ENCODE measurements at places on chromosomes 7 and 10.

DNA sequence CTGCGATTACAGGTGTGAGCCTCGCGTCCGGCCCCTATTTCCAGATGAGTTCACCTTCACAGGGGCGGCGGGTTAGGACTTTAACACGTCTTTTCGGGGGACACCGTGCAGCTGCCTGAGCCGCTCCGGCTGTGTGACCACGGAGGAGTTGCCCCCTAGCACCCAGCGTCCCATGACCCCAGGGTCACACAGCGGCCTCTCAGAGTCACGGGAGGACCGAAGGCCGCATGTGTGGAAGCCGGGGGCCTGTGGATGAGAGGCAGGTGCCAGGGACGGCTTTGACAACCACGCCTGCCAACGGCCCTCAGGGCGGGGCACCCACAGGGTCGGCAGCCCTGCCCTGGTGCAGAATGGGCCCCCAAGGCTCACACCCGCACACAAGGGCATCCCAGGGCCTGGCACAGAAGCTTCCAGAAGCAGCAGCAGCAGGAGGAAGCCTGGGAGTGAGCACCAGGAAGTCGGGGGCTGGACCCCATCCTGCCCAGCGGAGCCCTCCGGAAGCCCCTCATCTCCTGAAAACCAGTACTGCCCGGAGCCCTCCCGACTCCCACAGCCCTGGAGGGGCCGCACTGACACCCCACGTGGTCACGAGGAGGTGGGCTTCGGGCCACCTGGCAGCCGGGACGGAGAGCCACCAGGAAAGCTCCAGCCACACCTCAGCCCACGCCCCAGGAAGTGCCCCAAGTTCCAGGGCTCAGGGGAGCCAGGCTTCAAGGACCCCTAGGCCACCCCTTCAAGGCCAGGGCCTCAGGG, 32.7 kb downstream of the ADAP1 start:
- DNase-seq: no peak

- DNase-seq: no peak
Measured at GRCh38 chr7:135798095-135798494, 49.5 kb upstream of the FAM180A start.

GRCh38 chr7:157691586-157692459, 355.0 kb downstream of the DNAJB6 start:
- no peak for DNase-seq

DNA sequence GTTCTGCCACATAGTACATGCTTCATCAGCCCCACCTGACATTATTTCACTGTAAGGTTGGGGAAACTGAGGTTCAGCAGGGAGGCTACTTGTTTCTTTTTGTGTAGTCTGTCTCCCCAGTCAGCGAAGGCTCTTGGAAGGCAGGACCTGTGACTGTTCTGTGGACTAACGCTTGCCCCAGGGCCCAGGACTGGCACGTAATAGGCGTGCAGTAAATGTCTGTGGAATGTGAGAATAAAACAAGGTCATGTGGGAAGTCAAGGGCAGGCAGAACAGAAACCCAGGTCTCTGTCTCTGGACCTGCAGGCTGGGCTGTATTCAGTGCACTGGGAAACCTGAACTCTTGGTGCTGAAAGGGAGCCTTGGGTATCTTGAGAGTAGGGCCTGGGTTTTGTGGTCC, 168.7 kb downstream of the RPS24 start:
- no peak for DNase-seq

DNA sequence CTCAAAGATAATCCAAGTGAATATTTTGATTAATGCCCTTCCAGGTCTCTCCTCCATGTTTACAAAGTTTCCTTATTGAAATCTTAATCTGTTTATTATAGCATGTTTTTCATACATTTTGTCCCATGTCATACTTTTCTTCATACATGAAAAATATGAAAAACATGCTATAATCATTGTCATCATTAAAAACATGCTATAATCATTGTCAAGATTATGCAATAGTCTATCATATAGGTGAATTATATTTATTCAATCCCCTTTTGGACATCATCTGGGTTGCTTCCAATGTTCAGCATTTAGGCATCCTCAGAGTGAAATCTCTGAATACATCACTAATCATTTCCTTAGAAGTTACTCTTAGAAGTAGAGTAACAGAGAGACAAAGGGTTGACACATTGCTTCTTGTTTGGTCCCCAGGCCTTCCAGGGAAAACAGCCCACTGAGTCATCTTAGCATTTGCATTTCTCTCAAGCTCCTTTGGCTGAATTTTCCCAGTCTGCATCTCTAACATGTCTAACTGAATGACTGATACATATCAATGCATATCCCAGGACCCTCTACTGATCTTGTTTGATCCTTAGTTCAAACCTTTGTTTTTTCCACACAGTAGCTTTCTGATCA, 87.0 kb downstream of the SGMS1 start:
- peak; percentile 42 for DNase-seq

DNA sequence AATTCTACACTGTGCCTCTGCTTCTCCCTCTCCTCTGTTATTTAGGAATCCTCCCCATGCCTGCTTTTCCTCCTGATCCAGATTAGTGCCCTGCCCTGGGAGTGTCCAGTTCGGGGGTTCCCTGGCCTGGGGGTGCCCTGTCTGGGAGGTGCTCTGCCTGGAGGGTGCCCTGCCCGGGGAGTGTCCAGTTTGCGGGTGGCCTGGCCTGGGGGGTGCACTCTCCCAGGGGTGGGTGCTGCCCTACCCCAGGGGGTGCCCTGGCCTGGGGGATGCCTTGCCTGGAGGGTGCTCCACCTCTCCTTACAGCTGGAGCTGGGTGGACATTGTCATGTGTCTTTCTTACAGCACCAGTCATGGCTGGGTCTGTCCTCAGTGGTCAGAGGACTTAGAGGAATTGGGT, 20.2 kb downstream of the RAMP3 start:
- no peak for DNase-seq

DNA sequence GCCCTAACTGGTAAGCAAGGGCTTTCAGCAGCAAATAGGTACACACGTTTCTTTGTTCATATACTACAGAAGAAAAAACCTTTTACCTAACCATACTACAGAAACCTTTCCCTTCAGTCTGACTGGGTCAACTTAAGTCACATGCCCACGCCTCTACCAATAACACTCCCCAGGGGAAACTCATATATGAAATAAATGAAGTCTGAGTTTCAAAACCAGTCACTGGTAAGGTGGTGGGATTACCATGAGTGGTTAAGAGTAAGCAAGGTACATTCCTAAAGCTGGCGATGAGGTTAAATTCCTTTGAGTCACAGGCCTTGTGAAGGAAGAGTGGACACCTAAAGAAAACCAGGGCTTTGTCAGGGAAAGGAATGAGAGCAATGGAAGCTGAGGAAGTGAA, 21.4 kb upstream of the KIF20B start:
- DNase-seq: no peak

DNA sequence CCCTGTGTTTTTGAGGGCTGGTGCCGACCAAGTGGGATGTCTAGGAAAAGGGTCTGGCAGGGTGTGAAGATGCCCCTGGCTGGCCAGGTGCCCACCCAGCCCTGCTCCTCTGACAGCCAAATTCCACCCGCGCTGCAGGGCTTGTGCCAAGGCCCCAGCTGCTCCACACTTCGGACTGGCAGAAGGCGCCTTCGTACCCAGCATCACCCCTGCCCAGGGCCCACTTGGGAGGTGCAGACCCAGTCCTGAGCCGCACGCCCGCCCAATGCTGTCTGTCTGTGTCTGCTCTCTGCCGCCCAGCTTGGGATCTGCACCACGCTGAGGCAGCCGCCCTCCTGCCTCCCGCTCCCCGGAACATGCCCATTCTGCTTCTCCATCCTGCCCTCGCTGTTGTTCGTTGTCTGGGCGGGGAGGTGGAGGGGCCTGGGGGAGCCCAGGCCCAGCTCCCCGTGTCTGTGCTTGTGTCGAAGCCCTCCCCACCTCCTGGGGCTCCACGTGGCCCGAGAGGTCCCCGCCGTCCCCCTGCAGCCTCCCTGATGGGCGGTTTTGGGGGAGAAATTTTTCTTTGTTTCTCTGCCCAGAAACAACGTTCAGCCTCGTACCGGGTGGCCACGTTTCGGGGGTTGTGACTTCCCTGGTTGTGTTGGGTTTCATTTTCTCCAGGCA, 36.9 kb upstream of the PPIF start:
- no peak for DNase-seq

DNA sequence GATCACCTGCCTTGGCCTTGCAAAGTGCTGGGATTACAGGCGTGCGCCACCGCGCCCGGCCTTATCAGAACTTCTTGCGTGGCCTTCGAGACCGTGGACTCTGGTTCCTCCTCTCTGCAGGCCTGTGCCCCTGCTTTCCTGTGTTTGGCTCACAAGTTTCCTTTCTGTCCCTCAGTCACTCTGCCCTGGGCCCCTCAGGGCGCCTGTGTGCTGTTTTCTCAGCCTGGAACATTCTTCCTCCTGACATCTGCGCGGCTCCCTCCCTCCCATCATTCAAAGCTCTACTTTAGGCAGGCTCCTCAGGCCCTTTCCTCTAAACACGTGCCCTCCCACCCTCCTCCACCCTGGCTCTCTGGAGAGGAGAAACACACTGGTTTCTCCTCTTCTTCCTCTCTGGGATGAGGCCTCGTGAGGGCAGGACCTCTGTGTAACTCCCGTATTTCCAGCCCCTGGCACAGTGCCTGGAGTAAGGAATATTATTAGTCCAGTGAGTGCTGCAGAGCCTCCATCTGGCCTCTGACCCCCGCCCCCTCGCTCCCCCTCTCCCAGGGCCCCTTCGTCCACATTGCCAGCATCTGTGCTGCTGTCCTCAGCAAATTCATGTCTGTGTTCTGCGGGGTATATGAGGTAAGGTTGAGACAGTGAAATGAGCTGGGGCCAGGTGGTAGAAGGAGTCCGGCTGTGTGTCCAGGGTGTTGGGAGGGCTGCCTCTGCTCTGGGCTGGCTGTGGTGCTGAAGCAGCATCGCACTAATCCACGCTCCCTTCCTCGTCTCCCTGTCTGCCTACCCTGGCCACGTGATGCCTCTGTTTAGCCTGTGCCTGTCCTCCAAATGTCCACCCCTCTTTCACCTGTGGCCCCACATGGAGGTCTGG, 7.1 kb downstream of the CLCN1 start:
- DNase-seq: no peak

- DNase-seq: no peak
Measured at GRCh38 chr7:2713370-2713769, 25.4 kb downstream of the AMZ1 start.

GRCh38 chr7:159010411-159010810, 134.3 kb downstream of the VIPR2 start:
- no peak for DNase-seq

GRCh38 chr10:17644485-17644943, 563 bp downstream of the STAM start:
- no peak for DNase-seq

DNA sequence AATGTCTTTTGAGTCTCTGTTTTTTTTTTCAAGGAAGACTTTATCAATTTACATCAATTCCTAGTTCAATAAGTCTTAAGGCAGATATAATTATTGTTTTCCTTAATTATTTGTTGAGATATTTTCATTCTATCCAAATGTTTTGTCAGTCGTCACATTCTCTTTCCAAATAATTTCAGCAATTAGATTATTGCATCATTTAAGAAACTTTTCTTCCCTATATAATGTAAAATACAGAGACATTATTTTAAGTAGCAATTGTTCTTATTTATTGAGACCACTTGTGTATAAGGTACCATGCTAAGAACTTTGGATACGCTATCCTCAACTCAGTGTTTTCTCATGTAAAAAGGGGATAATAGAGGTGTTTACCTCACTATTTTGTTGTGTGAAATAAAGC, 38.1 kb upstream of the GNAT3 start:
- DNase-seq: no peak

- no peak for DNase-seq
Measured at GRCh38 chr10:114304571-114305421, 65.7 kb downstream of the VWA2 start.

GRCh38 chr7:128045766-128046165, 14.5 kb upstream of the LRRC4 start:
- DNase-seq: no peak

GRCh38 chr10:11255796-11256444, 238.2 kb downstream of the CELF2 start:
- DNase-seq: no peak

- DNase-seq: no peak
Measured at GRCh38 chr10:61164458-61165160, 220.6 kb upstream of the RHOBTB1 start.

DNA sequence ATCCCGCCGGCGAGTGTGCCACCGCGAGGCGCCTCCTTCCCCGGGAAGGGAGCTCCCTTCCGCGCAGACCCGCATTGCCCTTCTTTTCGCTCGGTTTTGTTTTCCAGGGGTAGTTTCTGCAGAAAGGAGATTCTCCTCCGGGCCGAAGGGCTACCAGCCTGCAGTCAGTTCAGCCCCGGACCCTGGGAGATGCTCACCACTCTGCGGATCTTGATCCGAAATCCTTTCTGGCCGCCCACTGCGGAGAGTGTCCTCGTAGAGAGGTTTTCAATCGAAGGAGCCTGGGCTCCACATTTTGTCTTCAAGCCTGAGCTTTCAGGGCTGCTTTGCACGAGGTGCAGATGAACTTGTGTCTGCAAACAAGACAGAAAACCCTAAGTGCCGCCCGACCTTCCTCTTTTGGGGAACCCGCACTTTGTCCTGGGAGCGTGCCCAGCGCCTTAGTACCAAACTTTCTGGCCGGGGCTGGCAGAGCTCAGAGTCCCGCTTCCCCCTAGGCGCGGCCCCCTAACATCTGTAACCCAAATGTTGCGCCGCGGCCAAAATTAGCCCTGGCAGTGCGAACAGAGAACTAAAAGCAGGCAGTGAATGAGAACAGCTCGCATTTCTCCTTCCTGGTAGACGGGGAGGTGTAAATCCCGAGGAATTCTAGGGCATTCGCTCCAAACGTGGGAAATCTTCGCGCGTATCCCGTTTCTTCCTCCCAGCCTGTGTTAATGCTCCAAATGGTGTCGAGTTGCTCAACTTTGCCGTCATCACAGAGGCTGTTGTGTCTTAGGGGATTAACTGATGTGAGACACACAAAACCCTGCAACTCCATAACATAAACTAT, 6.7 kb upstream of the EN2 start:
- DNase-seq: no peak

GRCh38 chr10:77873536-77874380, 52.8 kb downstream of the DLG5 start:
- peak; percentile 55 for DNase-seq

- no peak for DNase-seq
Measured at GRCh38 chr7:107152011-107152410, 16.8 kb upstream of the HBP1 start.

- DNase-seq: no peak
Measured at GRCh38 chr7:113582471-113582870, 336.3 kb downstream of the PPP1R3A start.

GRCh38 chr7:143299346-143299745, 11.2 kb downstream of the CASP2 start:
- no peak for DNase-seq

- DNase-seq: no peak
Measured at GRCh38 chr10:76435157-76435556, 1003.7 kb downstream of the LRMDA start.

GRCh38 chr7:43856996-43857395, 12.3 kb downstream of the MRPS24 start:
- DNase-seq: no peak
